Bronchial epithelial cell (primary cell): ENCODE measurements at places on chromosomes 3 and 15.

- peak; percentile 12 for DNase-seq
These were observed 31.5 kb upstream of the FBXL22 start for GRCh38 chr15:63565536-63566186.

DNA sequence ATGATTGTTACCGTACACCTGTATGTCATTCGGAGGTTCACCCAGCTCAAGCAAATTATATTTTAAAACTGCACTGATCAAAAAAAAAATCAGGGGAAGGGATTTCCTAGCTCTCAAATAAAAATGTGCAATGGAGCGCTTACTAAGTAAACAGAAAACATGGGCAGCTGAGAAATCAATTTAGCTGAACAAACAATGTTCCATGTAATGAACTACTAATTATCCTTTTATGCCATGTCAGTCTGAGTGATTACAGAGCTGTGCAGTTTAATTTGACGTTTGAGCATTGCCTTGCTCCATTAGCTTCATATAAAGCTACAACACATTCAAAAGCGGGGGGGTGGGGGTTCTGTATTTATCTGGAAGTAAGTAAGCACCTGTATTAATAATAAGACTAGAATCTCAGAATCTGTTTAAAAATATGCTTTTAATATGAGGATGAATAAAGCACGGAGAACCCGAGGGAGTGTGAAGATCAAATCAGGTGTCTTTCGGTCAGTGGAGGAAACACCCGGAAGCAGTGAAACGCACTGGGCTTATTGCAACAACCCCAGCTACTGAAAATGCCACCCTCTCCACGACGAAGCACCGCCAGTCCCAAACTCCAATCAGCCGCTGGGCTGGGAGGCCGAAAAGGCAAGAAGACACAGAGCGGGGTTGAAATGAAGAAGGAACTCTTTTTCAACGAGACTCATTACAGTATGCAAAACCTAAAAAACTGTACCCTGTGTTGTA is 196.5 kb upstream of the ATP11B start:
- DNase-seq, result no peak

- no peak for DNase-seq
These were observed 118.4 kb downstream of the ADCY5 start for GRCh38 chr3:123330441-123330991.

DNA sequence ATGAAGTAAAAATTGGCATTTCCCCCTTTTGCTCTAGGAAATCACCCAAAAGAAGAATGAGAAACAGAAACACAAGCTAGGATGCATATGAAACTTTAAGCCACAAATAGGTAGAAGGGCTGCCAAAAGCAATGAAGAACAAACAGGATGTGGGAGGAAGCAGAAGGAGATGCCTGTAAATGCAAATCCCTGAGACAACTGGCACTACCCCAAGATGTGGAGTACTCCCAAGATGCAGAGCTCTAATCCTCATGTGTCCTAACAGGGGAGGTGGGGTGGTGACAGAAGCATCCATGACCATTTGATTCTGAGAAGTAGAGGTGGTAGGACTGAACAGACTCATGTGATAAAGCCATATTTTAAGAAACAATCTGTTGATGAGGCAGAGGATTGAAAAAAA is 31.9 kb upstream of the ZNF280D start:
- DNase-seq, result peak; percentile 26

GRCh38 chr15:100903168-100903554 is 16.0 kb upstream of the LRRK1 start:
- DNase-seq, result no peak

DNA sequence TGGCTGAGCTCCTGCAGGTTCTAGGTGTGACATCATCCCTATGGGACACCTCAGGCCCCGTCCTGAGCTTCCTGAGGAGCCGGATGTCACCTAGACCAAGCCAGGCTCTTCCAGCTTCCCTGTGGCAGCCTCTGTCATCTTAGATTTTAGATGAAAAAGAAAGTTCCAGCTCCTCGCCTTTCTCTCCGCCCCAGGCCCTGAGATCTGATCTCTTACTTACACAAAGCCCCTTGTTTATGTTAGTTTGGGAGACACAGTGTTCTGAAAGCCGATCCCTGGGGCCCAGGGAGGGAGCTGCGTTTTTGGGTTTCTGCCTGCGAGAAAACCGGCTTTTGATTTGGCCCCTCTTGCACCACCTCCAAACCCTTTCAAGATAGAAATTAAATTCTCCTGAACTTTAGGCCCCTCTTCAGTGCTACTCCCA is 40.2 kb upstream of the FAM107A start:
- no peak for DNase-seq

- DNase-seq, result peak; percentile 35
These were observed 45.3 kb upstream of the INO80 start for GRCh38 chr15:41161336-41161735.
